ENCODE measurements at places on chromosomes 16 and 17. TPM values are rescaled to one million over a fixed set of nuclear protein-coding genes. Genes with fewer than 3 reads are reported as not detected.

The CBX8 gene
- 14.3 TPM for total RNA-seq

The ABCC6 gene
- 1.1 TPM for total RNA-seq

The OSGIN1 gene
- 26.7 TPM for total RNA-seq

The CCL1 gene
- total RNA-seq, result not detected

The RNF222 gene
- not detected for total RNA-seq

The HID1 gene
- 17.5 TPM for total RNA-seq

The TMEM235 gene
- not detected for total RNA-seq

The SDF2 gene
- total RNA-seq, result 80.3 TPM

The ITGAD gene
- total RNA-seq, result not detected

The BAIAP3 gene
- 0.94 TPM for total RNA-seq

The RRN3 gene
- 41.6 TPM for total RNA-seq

The ABAT gene
- total RNA-seq, result 0.48 TPM

The TNFRSF13B gene
- total RNA-seq, result not detected

The APOBR gene
- total RNA-seq, result not detected

The SF3B3 gene
- total RNA-seq, result 126 TPM

The NOXO1 gene
- total RNA-seq, result 0.37 TPM

The TSEN54 gene
- 30.7 TPM for total RNA-seq

The HP gene
- not detected for total RNA-seq

The TBC1D3C gene
- 0.07 TPM for total RNA-seq

The CBX2 gene
- total RNA-seq, result 15.5 TPM

The NAGLU gene
- total RNA-seq, result 44.5 TPM

The TMEM92 gene
- total RNA-seq, result 31.0 TPM

The QPRT gene
- total RNA-seq, result 0.56 TPM

The G6PC3 gene
- 163 TPM for total RNA-seq

All from A549 treated with GW870086 at 1 μM for 4 hours (cell line).